ENCODE measurements at places on chromosomes 4 and X.

DNA sequence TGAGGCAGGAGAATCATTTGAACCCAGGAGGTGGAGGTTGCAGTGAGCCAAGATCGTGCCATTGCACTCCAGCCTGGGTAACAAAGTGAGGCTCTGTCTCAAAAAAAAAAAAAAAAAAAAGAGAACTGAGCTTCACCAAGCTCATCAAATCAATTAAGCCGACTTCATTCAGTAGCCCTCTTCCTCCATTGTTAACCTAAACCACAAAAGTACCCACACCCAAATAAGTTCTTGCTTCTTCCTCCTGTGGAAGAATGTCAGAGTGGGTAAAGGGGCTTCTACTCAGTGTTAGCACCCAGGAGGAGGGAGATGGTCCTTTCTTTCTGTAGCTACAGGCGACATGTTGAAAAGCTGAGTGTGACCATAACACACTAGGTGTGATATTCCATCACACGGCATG is 58.6 kb upstream of the CHRNA9 start:
- no peak for DNase-seq

DNA sequence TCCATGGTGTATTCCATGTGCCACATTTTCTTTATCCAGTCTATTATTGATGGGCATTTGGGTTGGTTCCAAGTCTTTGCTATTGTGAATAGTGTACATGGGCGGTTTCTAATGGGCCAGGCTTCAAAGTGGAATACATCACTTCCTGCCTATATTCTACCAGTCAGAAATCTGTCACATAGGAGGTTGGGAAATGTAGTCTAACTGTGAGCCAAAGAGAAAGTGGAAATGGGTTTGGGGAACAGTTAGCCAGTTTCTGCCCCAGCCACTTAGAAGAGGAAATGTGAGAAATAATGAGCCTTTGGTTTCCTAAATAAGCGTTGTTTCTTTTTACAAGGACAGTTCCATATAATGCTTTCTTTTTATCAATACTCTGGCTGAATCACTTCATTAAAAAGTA is 85.1 kb upstream of the AP1S2 start:
- no peak for DNase-seq

DNA sequence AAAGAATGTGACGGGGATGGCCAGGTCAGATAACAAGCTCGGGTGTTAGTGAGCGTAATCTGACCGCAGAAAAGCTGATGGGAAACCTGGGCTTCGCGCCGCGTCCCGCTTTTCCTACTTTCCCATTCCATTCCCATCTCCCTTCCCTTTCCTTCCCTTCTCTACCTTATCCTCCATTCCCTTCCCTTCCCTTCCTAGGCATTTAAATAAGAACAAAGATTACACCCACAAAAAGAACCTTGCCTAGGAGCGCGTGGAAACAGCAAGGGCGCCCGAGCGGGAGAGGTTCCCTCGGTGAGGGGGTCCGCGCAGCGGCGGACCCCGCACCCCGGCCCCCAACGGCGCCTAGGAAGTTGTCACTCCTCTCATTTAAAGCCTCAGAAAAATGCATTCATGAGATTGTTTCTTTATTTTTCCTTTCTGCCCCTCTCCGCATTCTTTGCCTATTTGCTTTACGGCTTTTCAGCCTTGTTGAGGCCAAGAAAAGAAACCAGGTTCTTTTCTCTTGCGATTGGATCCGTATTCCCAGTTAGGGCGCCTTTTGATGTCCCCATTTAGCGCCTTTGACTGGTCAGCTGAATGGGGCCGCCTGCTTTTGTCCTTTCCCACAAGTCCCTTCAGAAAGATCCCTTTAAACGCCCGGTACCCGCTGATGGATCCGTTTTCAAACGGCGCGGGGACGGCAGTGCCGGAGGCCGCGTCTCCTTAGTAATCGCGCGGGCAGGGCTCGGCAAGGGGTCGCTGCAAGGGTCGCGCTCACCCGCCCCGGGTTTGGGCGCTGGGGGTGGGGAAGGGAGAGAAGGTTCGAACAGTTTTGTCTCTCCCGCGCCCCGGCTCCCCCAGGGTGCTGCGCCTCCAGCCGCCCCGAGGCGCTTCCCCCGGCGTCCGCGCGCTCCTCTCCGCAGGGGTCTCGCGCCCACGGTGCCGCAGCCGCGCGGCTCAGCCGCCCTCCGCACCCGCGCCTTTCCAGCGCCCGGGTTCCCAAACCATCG is 54.1 kb upstream of the TMEM33 start:
- no peak for DNase-seq

DNA sequence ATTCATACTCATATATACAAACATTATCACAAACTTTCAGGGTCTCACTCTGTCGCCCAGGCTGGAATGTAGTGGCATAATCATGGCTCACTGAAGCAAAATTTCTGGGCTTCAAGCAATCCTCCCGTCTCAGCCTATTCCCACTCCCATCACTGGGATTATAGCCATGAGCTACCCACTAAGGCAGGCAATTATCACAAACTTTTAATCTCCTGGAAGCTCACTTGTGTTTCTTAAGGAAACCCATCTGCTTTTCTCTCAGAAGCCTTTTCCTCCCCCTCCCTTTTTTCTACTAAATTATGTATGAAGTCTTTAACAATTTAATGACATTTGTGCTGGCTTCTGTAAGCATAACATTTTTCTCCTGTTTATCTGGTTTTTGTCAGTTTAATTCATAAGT is 170.5 kb downstream of the AREG start:
- no peak for DNase-seq

GRCh38 chr4:158964728-158965124 is 138.2 kb upstream of the RAPGEF2 start:
- DNase-seq: no peak

- no peak for DNase-seq
Observed at GRCh38 chr4:161279095-161279494, 884.7 kb downstream of the FSTL5 start.

DNA sequence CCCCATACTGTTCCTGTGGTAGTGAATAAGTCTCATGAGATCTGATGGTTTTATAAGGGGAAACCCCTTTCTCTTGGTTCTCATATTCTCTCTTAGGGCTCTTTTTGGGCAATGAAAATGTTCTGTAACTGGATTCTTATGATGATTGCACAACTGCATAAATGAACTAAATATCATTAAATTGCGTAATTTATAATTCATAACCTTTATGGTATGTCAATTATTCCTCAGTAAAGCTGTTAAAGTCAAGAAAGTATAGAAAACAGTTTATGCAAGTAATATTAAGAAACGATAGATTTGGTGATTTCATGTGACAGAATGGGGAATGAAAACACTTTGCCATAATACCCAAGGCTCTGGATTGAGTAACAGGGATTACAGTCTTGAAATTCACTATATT is 33.5 kb upstream of the SPANXD start:
- DNase-seq: no peak

DNA sequence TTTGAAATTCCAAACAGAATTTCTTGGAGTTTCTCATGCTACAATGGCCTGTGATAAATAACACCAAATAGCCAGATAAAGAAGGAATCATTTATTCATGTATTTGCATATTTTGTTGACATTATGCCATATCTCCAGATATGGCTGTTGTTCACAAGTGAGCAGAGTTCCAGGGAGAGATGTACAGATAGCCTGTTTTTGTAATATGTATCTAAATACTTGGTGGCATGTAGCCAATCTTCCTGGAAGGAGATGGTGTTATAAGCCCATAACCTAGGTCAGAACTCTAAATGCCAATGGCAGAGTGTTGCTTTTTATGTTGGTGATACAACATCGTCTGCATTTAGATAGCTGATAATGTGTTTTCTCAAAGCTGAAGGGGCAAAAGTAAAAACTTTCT is 292.2 kb downstream of the FBXO8 start:
- no peak for DNase-seq

DNA sequence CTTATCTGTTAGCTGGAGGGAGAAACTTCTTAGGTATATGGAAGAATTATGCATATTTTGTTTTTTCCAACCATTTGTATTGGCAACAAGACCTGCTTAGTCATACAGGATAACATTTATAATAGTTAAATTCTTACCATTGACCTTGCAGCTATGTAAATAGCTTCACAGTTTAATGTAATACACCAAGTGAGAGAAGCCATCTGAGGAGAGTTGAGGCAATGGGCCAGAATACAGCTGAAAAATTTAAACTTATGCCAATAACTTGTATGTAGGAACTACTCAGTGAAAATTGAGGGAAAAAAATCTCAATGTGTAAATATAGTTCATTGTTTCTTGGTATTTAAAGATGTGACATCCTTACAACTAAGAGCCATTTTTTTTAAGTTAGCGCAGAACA is 273.5 kb downstream of the DACH2 start:
- no peak for DNase-seq

GRCh38 chrX:74449937-74450330 is 28.6 kb downstream of the SLC16A2 start:
- no peak for DNase-seq
